ENCODE measurements at places on chromosomes 1 and 21.

DNA sequence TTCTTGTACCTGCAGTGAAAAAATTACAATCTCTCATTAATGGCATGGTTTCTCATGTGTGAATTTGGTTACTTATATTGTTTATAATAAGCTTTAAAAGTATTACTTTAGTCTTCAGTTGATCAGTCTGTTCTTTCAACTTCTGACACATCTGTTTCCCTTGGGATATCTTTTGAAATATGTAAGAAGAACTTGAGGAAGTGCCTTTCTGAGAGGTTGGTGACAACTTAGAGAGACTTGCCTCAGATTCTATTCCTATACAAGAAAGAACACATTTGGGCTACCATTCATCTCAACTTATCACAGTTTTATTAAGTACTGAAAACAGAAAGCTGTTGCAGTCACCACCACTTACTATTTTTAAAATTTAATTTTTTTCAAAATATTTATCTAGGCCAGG is 8.1 kb downstream of the AKNAD1 start:
- no peak for DNase-seq

DNA sequence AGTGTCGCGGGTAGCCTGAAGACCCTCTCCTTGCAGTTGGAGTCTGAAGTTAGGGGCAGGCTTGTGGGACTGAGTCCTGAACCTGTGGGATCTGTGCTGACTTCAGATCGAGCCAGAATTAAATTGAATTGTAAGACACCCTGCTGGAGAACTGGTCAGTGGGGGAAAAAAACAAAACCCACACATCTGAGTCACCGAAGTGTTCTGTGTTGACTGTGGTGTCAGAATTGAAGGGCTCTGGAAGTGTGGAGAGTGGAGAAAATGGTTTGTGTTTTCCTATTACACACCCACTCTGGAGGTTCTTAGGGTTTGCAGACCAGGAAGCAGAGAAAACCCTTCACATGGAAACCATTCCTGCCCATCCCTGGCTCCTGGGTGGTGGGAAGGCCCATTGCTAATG is 209.5 kb upstream of the GALNT2 start:
- no peak for DNase-seq

DNA sequence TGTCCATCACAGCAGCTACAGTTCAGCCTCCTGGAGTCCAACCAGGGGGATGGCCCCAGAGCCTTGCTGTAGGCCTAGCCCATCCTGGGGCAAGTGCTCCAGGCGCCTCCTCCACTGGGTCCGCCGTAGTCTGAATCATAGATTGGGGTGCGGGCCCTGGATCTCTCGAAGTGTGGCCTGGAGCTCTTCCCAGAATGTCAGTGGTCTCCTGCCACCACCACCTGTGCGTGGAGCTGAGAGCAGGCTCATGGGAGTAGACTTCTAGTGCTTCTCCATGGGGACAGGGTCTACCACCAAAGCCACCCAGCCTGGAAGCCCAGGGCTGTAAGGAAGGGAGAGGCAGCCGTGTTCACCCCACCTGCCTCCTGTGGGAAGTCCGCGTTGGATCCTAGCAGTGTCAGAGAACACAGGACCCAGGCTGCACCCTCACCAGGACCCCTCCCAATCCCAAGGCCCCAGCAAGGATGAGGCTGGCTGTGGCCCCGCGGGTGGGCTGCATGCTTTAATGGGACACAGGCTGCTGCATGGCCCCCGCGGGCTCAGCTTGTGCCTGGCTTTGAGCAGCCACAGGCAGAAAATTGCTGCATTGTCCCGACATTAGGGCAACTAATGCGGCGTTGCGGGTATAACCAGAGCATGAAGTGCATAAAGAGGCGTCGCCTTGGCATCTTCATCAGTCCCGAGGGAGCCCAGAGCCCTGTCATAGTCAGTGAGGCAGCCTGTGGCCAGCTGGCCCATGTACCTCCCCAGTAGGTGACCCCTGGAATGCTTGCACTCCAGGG is 735 bp upstream of the HES3 start:
- DNase-seq: no peak

DNA sequence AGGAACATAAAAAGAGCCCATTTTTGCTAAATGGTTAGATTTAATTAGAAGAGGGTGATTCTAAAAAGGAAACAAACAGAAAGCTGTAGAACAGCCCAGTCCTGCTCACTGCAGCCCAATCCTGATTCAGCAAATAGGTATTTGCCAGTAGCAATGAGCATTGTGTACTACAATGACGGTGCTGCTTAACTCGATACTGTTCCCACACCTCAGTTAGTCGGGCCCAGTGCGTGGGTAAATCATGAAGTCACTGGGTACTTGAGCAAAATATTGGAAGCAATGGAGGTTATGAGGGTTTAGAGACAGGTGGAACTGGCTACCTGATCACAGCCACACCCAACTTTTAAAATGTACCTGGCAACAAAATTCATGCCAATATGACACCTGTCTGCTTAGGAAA is 101.5 kb upstream of the ADGRL2 start:
- DNase-seq: no peak

- DNase-seq: no peak
These were observed 10.4 kb downstream of the ADAMTSL4 start for GRCh38 chr1:150559656-150560010.

DNA sequence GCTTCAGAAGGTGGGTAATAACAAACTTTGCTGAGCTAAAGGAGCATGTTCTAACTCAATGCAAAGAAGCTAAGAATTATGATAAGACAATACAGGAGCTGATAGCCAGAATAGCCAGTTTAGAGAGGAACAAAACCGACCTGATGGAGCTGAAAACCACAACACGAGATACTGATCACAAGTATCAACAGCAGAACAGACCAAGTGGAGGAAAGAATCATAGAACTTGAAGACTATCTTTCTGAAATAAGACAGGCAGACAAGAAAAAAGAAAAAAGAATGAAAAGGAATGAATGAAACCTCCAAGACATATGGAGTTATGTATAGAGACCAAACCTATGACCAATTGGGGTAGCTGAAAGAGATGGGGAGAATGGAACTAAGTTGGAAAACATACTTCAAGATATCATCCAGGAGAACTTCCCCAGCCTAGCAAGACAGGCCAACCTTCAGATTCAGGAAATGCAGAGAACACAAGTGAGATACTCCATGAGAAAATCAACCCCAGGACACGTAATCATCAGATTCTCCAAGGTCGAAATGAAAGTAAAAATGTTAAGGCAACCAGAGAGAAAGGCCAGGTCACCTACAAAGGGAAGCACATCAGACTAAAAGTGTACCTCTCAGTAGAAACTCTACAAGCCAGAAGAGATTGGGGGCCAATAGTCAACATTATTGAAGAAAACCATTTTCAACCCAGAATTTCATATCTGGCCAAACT is 20.5 kb downstream of the CD84 start:
- no peak for DNase-seq
